Activated CD4-positive, alpha-beta T cell treated with anti-CD3 and anti-CD28 coated beads for 24 hours (primary cell): ENCODE measurements at places on chromosomes 7 and 10.
A peak's percentile ranks its signal among the peaks of the same experiment; 100 is the strongest.

DNA sequence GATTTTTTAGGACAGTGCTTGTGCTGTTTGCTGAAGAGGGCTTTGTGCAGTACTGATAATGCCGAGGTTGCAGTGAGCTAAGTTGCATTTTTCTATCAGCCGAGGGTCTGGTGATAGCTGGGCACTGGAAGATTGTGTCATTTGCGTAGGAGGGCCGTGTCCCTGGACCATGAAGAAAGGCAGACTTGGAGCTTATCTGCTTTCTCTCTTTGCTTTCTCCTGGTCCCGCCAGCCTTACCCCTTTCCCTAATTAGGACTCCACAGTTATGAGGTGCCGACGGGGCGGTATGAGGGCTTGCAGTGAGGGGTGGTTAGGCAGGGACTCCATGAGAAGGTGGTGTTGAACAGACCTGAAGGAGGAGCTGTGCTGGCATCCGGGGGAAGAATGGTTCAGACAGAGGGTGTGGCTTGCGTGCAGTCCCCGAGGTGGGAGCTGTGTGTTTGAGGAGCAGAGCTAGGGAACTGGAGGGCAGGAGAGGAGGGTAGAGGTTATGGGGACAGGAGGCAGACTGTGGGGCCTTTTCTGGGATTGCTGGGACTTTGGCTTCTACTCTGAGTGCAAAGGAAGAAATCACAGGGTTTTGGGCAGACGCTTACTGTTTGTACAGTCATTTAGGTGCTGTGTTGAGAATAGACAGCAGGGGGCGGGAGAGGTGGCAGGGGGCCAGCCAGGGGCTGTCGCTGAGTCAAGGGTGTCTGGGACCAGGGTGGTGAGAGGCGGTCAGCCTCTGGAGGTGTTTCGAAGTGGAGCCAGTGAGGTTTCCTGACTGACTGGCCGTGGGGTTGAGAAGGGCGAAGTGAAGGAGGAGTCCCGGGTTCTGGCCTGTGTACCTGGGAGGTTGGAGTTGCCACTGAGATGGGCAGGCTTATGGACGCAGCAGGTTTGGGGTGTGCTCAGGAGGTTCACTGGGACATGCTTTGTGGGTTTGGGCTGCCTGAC is 43.4 kb downstream of the PRF1 start:
- DNase-seq, result peak; percentile 48

- DNase-seq, result no peak
These were observed 37.5 kb downstream of the CNNM1 start for GRCh38 chr10:99366666-99367065.

DNA sequence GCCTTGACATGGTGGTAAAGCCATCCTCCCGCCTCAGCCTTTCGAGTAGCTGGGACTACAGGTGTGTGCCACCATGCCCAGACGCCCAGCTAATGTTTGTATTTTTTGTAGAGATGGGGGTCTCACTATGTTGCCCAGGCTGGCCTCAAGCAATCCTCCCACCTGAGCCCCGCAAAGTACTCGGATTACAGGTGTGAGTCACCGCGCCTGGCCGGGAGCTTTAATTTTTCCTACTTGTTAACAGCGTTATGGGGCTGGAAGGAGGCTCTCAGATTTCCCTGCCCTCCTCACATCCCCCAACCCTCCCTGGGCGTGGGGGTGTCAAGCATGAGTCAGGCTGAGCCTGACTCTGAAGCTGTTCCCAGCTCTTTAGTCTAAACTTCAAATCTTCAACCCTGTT is 8.3 kb downstream of the ALKBH4 start:
- no peak for DNase-seq

GRCh38 chr7:55066524-55066923 is 47.7 kb downstream of the EGFR start:
- no peak for DNase-seq

DNA sequence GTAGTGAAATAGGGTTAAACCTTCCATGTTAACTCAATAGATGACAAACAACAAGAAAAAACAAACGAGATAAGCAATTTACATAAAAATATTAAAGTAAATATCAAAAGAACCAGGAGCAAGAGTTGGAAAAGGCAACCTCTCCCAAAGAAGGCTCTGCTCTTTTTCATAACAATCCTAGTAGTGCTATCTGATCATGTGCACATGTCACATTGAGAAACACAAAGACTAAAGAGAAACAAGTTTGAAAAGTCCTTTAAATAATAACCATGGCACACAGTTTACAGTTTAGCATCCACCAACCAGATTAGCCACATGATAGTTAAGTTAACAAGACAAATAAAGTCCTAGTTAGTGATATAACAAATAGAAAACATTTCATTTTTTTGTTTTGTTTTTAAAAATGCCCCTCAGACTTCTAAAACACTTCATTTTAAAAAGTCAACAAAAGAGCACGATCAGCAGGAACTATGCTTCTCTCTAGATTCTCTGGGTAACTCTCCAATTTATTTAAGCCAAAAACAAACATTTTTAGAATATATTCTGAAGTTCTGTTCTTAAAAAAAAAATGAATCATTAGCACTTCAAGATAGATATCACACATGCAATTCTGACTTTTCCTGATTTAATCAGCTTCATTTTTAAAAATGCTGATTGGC is 110.4 kb downstream of the PARD3 start:
- DNase-seq, result no peak

GRCh38 chr7:28497009-28497408 is 84.7 kb downstream of the CREB5 start:
- DNase-seq, result no peak

DNA sequence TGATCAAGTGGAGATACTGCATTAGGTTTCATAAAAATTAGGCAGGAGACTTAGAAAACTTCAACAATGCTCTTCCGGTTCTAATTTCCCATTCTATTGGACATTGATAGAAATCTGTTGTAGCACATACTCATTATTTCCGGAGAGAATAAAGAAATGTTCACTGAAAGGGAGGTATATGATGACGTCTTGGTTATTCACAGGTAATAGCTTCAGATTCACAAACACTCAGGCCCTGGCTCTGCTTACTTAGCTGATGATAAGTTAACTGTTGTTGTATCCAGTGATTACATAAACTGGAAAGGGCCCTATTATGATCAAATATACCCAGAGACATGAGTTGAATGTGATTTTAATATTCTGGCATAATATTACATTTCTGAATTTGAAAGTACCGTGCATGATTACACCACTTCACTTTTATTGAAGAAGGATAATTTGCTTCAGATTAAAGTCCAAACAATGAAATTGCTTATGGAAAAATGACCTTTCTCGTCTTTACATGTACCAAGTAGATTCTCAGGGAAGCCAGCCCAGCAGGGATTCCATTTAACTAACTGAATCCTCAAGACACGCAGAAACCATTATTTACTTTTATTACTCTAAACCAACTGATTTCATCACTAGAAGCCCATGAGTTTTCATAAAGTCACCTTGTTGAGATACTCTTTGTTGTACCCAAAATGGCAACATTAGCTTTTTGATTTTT is 288.0 kb upstream of the PITRM1 start:
- DNase-seq, result no peak

DNA sequence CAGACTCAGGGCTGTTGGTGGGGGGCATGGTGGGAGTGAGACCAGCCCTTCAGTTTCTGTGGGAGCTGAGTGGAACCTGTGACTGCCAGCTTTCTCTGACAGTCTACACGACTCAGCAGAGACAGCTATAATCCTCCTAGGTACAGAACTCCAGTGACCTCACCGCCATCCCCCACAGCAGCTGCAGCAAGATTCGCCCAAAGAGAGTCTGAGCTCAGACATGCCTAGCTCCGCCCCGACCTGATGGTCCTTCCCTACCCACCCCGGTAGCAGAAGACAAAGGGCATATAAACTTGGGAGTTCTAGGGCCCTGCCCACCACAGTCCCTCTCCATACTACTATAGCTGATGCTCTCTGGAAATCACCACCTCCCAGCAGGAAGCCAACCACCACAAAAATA is 500.1 kb downstream of the ETV1 start:
- DNase-seq, result no peak

- peak; percentile 14 for DNase-seq
These were observed at the start of gene APBB1IP for GRCh38 chr10:26437637-26438461. APBB1IP (plus strand) TSS chr10:26438341; CDS start chr10:26492327, 53,986 bp downstream.
